Thymus (tissue), 14 donors: ENCODE measurements at places on chromosomes 16 and 17. TPM values are rescaled to one million over a fixed set of nuclear protein-coding genes. Genes with fewer than 3 reads are reported as not detected.

- no peak for DNase-seq
Measured at GRCh38 chr16:12753203-12754023, 50.3 kb downstream of the CPPED1 start.

- DNase-seq: no peak
Measured at GRCh38 chr16:4241928-4242283, at the start of gene SRL. TSS of gene SRL (minus strand) at chr16:4242080. CDS start at chr16:4242067, 13 bp downstream.

DNA sequence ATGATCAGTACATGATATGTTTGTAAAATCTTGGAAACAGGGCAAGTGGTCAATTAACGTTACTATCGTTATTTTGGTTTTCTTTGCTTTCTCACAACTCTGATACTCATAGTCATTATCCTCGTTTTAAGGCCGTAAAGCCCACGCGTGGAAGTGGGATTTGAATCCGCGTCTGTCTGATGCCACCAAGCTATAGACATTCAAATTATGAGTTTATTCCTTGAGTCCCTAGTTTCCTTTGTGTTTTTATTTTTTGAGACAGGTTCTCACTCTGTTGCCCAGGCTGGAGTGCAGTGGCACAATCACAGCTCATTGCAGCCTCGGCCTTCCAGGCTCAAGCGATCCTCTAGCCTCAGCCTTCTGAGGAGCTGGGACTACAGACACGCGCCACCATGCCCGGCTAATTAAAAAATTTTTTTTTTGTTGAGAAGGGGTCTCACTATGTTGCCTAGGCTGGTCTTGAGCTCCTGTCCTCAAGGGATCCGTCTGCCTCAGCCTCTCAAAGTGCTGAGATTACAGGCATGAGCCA, 1.0 kb downstream of the DCTN5 start:
- DNase-seq: no peak

DNA sequence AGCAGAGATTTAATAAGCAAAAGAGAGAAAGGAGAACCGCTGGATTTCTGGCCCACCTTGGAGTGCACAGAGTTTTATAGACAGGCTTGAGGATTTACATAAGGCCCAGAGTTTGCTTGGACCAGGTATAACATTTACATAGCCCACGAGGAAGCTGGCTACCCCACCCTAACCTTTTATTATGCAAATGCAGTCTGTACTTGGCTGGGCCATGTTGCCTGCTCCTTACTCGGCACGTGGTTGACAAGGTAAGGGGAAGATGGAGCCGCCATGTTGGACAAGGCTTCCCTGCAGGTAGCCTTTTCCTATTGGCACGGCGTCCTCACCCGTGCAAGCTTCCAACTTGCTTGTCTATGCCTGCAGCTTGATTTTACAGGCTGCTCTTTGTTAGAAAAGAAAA, 35.2 kb upstream of the HS3ST3A1 start:
- no peak for DNase-seq

DNA sequence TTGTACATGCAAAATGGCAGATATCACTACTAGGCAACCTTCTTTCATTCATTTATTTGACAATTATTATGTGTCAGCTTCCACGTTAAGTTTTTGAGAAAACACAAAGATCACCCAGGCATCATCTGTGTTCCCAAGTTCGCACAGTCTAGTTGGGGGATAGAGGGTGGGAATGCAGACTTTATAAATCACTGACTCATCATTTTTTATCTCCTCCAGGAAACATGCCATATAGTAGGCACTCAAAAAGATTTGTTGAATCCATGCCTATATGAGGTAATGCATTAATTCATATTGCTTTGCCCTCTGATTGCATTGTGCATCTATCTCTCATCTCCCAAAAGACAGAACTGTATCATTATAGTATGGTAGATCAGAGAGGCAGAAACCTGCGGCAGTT, 196.8 kb upstream of the TOX3 start:
- no peak for DNase-seq

DNA sequence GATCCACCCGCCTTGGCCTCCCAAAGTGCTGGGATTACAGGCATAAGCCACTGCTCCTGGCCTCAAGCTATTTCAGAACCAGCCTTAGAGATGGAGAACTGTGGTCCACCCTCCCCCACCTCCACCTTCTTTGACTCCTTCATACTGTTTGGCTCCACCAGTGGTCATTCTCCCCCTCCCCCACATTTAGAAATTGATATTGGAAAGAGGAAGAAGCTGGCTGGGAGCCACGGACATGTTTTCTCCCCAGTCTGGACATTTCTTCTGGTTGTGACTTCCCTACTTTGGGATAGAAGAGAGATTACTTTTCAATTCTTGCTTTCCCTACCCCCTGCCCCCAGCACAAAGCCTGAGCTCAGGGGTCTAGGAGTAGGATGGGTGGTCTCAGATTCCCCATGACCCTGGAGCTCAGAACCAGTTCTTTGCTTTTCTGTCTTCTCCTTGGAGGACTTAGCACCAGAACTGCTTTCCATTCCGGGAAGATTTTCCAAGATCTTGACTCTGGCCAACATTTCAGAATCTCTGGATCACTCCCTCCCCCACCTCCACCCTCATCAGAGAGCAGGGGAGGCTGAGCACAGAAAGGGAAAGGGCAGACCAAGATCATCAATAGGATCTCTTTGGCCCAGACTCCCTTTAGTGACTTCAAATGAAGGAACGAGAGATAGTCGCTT, 16.3 kb downstream of the CAVIN1 start:
- no peak for DNase-seq

DNA sequence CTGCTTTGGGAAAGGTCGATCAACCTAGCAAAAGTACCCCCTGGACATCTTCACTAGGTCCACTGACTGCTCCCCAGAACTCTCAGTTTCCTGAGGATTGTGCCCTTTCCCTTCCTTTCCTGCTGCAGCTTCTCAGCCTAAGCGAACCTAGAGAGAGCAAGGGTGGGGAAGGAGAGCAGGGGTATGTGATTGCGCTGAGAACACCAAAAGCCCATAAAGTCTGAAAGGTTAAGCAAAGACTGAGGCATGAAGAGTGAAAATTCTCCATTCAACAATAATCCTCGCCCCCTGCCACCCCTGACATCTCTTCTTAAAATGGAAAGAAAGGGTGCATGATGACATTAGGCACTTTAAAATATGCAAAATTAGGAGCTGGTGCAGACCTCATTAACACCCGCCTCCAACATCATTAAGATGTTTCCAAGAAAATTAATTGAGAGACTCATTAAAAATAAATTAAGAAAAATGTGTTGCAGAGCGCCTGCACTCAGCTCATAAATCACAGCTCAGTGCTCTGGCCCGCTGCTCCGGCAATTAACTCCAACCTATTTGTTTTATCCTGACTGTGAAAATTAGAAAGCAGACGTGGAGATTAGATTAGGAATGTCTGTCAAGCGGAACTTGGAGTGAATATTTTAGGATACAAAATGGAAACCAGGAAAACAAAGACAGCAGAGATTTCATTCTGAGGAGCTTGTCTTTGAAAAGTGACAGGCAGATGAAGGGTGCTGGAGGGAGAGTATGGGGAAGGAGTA, 49.1 kb upstream of the PMFBP1 start:
- no peak for DNase-seq

- peak; percentile 34 for DNase-seq
Measured at GRCh38 chr17:66255527-66255971, 26.3 kb upstream of the APOH start.

- DNase-seq: no peak
Measured at GRCh38 chr16:30741461-30741914, 6.7 kb upstream of the PHKG2 start.

DNA sequence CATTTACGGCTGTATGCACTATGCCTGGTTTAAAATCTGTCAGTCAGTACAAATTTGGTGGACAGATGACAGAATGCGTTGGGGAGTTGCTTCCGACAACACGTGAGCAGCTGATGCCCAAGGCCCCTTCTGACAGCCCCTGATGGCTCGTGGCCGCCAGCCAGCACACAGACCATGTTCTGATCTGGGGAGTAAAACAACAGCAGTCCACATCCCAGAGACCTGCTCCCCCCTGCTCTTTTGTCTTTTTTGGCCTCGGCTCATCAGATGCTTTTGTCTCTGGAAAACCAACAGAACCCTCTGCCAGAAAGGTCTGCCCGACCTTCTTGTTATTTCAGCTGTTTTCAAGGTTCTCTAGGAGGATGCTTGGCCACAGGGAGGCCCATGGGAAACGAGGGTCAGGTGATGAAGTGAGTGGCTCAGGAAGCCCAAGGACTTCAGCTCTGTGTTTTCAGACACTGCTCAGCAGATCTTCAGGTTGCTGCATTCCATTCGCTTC, 10.8 kb downstream of the ARSG start:
- DNase-seq: no peak

- DNase-seq: no peak
Measured at GRCh38 chr16:69822174-69822935, 60.2 kb downstream of the WWP2 start.

DNA sequence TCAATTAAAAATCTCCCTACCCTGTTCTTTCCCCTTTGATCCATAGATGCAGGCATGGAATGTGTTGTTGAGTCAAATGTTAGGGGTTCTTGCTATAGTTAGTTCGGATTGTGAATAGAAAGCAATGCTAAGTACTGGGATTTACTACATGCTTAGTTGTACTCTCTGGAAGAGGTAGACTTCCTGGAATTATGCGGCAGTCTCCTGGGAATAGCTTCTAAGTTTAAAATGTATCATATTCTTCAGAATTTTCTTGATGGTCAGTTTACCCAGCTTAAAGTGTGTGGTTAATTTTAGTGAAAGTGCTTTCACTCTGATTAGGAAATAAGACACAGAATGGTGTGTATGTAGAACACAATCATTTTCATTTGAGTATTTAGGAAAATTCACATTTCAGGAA, 3.5 kb downstream of the CLTC start:
- no peak for DNase-seq

DNA sequence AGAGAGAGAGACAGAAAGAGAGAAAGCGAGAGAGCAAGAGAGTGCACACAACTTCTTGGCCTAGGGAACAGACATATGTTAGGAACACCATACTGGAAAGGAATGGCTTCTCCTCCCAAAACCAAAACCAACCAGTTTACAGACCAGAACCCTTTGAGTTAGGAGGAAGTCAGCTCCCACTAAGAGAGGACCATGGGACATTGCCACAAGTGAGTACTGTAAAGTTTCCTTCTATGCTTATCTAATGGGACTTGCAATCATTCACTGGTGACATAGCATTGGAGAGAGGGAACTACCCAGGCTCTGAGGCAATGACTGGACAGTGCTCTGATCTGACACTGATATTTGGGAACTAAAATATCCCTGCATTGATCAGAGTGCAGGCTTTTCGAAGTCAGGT, 32.4 kb downstream of the TBC1D3B start:
- no peak for DNase-seq

GRCh38 chr17:46166692-46167249, 26.5 kb downstream of the KANSL1 start:
- DNase-seq: no peak

- DNase-seq: no peak
Measured at GRCh38 chr17:65583921-65584603, 22.6 kb upstream of the AXIN2 start.

- no peak for DNase-seq
Measured at GRCh38 chr16:68086860-68087268, 1.7 kb downstream of the NFATC3 start.

DNA sequence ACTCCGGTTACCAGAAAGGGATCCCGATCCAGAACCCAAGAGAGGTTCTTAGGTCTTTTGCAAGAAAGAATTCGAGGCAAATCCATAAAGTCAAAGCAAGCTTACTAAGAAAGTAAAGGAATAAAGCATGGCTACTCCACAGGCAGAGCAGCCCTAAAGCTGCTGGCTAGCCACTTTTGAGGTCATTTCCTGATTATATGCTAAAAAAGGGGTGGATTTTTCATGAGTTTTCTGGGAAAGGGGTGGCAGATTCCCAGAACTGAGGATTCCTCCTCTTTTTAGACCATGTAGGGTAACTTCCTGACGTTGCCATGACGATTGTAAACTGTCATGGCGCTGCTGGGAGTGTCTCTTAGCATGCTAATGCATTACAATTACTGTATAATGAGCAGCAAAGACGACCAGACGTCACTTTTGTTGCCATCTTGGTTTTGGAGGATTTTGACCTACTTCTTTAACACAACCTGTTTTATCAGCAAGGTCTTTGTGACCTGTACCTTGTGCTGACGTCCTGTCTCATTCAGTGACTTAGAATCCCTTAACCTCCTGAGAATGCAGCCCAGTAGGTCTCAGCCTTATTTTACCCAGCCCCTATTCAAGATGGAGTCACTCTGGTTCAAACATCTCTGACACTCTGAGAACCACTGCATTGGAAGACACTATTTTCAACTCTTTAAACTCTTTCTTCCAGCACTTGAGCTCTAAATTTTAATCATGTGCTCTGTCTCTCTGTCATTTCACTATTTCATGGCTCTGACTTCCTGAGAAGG, 203.6 kb upstream of the CACNG3 start:
- DNase-seq: no peak

- no peak for DNase-seq
Measured at GRCh38 chr16:72298961-72299360, 127.0 kb upstream of the PMFBP1 start.

GRCh38 chr16:68046106-68046505, 23.0 kb downstream of the DUS2 start:
- DNase-seq: no peak

GRCh38 chr17:66730461-66730923, 104.4 kb upstream of the CACNG5 start:
- no peak for DNase-seq

DNA sequence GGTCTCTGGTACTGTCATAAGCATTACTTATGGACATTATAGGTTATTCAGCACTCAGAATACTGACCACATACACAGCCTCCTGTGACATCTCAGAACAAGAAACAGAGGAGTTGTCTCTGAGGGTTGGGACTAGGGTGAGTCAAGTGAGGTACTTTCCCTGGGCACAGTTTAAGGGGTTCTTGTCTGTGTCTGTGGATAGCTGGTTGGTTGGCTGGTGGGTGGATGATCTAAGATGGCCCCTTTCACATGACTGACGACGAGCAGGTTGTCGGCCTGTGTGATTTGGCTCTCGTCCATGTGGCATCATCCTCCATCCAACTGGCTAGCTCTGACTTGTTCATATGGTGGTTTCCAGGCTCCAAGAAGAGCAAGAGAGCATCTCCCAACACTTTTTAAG, 163.9 kb downstream of the PRKCB start:
- DNase-seq: no peak

Gene PLEKHH3
- 8.2 TPM for total RNA-seq

Gene CPPED1
- total RNA-seq: 4.0 TPM

Gene PLLP
- 1.2 TPM for total RNA-seq

Gene CACNG1
- total RNA-seq: 0.42 TPM

Gene SDR42E1
- total RNA-seq: 6.0 TPM

Gene SPATA20
- total RNA-seq: 8.0 TPM

Gene CAVIN1
- total RNA-seq: 16.4 TPM

Gene KCTD5
- total RNA-seq: 18.5 TPM

Gene SLC13A2
- not detected for total RNA-seq
